D721Med (cell line): ENCODE measurements at places on chromosomes 3 and 15.

DNA sequence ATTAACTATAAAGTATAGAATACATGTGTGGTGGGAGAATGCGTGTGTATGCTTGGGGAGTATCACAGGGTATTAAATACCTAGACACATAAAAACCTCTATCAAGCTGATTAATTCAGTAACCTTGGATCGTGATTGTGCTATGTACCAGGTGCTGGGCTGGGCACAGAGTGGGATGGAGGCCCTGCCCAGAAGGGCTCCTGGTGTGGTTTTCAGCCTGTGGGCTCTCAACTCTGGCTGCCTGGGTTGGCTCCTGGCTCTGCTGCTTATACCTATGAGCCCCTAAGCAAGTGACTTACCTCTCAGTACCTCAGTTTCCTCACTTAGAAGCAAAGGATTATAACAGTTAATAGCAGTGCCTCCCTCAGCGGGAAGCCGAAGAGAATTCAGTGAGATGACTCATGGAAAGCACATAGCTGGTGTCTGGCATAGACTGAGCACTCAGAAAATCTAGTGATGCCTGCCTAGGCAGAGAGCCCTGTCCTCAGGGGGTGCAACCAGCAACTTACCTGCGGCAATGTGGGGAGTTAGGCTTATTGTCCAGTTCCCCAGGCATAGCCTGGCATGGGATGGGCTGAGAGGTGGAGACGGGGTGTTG is 90.6 kb upstream of the MYZAP start:
- DNase-seq = no peak

DNA sequence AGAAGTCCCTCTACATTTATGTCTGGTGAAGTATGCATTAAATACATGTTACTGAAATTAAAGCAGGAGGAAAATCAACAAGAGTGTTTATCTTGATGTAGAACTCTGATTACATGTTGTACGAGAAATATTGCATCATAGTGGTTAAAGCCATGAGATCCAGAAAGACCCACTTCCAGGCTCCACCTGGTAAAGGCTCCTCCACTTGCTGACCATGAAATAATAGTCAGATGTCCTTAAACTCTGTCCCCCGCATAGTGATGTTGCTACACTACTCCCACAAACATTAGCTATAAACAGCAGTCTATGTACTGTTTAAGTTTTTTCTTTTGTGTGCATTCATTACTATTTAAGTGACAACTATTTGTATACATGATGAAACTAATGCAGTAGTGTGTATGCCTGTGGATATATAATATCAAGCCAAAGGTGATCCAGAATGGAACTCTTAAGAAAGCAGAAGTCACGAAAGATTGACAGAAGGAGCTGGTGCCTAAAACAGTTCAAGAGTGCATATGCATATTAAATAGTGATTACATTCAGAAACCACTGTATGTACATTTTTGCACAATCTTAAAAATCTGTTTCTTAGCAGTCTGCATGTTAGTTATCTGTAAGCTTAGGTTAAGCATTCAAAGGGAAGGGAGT is 264.4 kb upstream of the KCNMB2 start:
- DNase-seq = no peak

DNA sequence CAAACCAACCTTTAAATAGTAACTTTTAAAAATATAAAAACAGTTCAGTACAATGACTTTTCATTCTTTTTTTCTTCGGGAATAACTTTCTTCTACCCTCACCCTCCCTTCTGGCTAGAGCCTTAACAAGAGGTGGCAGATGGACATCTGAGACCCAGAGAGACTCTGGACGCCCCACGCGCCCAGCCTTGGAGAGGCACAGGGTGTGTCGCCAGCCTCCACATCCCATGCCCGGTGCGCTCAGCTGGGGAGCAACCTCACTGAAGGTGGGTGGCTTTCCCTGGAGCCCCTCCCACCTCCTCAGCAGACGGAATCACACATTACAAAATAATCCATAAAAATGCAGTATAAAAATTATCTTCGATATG is 49.5 kb downstream of the TLE3 start:
- no peak for DNase-seq

DNA sequence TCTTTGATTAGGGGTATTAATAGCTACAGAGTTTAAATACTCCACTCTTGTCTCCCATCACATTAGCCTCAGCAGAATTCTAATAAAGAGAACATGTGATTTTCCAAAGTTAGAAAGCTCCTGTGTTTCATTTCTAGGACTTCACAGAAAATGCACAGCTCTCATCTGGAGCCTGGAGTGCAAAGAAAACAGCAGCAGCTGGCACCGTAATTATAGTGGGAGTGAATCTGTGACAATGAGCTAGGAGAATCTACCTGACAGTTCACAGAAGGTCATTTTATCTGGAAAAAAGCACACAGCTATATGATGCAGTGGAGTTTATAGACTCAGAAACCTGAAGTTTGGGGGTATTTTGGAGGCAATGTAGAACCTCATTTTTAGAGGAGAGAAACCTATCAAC is 5.4 kb upstream of the TRIM59 start:
- no peak for DNase-seq

DNA sequence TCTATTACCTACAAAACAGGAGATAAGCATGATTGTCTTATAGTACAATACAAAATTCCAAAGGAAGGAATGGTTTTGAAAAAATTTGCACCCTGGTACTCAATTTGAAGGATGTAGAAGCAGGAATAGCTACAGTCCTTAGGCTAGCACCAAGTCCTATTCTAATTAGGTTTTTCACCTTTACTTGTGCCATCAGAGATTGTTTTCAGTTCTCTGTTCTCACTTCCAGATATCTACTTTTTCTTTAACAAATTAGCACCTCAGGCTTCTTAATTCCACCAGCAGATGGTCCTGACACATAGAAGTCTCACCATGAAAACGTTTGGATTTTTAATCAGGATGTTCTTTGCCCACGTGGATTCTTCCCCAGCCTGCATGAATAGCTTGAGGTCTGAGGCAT is 43.8 kb downstream of the IL5RA start:
- no peak for DNase-seq

DNA sequence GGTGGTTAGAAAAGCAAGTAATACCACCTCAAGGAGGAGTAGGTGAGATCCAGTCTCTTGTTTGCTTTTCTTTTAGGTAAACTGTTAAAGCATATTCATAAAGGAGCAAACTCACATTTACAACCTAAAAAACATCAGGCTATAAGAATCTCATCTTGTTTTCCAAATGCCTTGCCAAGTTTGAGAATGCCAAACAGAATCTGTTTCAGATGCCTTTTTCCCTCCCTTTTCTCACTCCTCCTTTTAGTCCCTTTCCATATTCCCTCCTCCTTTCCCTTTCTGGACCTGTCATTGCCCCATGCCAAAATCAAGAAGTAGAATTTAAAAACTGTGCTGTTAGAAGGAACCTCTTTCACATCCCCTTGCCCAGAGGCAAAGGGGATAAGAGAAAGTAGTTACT is 140.3 kb downstream of the ARPP21 start:
- no peak for DNase-seq

DNA sequence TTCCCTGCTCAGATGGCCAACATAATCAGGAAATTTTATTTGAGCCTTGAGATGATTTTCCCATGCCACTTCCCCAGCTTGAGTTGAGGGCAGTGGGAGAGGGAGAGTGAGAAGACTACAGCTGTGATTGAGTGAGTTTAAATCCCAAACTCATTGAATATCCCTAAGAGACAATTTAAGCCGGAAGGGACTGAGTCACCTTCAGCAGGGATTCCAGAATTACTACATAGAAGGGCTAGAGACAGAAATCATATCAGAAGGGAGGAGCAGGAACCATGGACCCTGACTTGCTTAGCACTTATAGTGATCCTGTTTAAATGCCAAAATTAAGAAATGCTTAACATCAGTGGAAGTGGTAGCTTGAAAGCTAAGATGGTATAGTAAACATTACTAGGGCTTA is 312.2 kb upstream of the SLCO3A1 start:
- DNase-seq = no peak

DNA sequence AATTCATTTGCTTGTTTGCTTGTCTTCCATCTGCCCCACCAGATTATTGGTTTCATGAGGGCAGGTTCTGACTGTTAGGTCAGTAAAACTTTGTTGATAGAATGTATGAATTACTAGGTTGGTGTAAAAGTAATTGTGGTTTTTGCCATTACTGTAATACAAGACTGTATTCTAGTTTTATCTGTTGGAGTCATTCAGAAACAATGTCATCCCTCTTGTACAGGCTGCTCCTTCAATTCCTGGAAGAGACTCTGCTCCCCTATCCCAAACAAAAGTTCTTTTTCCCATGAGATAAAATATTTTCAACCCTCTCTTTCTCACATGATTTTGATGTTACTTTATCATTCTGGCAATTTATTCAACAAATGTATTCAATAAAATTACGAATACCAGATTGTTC is 115.0 kb downstream of the CHST2 start:
- no peak for DNase-seq

DNA sequence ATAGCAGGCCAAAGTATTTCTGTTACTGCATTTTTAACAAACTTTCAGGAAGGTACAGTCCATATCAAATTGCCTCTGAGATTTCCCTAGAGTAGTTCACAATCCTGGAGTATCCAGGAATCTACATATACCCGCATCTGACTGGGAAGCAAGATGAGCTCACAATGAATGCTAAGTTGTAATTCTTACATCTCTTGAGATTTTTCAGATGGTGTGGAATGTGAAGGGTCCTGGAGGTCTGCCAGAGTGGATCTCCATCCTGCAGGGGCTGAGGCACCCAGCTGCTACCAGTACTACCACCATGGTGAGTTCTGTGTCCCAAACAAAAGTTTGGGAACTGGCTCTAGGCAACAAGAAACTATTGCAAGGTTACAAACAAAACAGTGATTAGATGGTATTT is 156.7 kb upstream of the CCDC54 start:
- no peak for DNase-seq

GRCh38 chr15:27583651-27584050 is 515.5 kb downstream of the OCA2 start:
- no peak for DNase-seq

DNA sequence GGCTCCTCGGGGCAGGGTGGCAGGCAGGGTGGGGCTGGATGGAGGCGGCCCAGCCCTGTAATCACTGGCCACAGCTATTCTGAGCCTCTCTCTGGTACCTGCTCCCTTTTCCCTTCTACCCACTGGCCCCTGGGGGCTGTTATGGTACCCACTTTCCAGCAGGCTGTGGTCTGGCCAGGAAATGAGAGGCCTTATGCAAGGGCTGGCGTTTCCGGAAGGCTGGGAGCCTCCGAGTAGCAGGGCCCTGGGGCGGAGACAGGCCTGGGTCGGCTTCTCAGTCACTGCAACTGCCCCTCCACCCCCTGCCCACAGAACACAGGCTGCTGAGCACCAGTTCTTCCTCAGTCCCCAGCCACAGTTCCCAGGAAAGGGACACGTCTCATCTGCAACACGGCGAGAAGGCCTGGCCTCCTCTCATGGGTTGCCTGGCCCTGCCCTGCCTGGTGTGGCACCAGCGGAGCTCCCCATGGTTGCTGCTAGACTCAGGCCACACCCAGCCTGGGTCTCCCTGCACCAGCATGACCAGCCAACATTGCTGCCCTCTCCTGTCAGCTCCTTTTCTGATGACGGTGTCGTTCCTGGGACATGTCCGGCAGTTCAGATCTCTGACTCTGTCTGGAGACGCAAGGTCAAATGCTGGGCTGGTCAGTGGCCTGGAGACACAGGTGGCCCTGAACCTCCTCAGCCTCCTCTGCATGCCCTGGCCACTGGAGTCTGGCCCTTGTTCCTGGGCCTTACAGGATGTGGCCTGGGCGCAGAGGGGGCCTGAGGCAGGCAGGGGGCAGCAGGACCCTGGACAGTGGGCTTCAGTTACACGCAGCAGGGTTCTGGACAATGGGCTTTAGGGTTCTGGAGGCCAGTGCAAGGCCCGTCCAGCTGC is 6.5 kb downstream of the CHST13 start:
- DNase-seq = no peak

- no peak for DNase-seq
These were observed 406.5 kb upstream of the ARHGEF26 start for GRCh38 chr3:153714588-153715290.

- no peak for DNase-seq
These were observed 26.4 kb upstream of the HGD start for GRCh38 chr3:120708408-120708807.

DNA sequence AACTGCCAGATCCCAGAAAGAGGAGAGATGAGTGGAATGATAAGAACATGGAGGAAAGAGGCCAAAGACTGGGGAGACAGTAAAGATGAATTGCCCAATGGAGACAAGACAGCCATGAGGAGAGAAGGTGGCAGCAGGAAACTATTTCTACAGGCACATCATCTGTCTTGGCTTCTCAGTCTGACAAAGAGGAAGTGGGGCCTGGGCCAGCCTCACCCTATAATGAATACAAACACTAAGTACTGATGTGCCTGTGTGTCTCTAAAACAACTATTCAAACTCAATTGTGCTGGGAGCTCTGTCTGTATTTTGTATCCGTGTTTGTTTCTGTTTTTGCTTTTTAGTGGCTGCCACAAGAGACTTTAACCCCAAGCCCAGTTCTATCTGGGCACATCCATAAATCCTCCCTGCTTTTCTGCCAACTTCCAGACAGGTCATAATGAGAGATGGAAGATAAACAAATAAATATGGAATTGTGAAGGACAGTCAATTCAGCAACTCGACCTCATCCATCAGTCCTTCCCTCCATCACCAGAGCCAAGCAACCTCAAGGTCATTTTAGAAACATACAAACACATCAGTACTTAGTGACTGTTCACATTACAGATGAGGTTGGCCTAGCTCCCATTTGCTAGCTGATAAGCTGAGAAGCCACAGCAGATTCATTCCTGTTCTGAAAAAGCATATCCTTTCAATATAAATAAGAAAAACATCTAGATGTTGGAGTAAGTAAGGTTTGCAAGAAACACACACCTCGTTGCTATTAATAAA is 116.7 kb downstream of the CADPS start:
- DNase-seq = no peak

GRCh38 chr3:128077665-128078064 is 25.4 kb downstream of the SEC61A1 start:
- no peak for DNase-seq

DNA sequence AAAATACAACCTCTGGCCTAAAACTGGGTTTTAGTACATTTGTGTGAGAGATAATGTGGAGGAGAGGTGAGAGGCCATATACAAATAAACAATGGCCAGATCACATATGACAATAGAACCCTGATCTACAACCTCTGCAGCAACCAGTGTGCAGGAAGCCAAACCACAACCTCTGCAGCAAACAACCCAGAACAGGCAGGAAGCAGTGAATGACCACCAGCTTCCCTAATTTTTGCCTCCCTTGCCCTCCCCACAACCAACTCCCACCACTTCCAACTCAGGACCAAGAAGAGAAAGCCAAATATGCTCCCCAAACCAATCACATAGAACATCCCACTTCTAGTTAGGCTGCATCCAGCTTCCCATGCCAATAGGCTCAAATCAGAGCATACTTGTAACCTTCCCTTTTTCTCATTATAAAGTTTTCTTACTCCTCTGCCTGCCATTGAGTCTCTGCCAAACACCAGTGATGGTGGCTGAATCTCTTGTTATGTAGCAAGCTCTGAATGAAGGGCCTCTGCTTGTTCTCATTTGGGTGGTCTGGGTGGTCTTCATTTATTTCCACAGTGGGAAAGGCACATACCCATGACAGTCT is 102.6 kb upstream of the GAP43 start:
- no peak for DNase-seq
